Cardiac ventricle fibroblast (primary cell): ENCODE measurements at places on chromosomes 12 and 14. TPM values are rescaled to one million over a fixed set of nuclear protein-coding genes. Genes with fewer than 3 reads are reported as not detected.

The ADCY6 gene
- total RNA-seq, result 26.0 and 33.3 TPM in 2 replicates

The CD163 gene
- not detected in 2 replicates for total RNA-seq

The BCL11B gene
- total RNA-seq, result 0.05 TPM in 1 of 2 replicates, not detected in the other

The DBX2 gene
- total RNA-seq, result not detected in 2 replicates

The IGFBP6 gene
- 457 and 644 TPM in 2 replicates for total RNA-seq

The SLC7A8 gene
- 11.2 and 13.9 TPM in 2 replicates for total RNA-seq

The RPS6KL1 gene
- total RNA-seq, result 4.4 TPM in 1 of 2 replicates, not detected in the other

The GLT1D1 gene
- not detected in 2 replicates for total RNA-seq

The KLHL33 gene
- 0.31 TPM in 1 of 2 replicates, not detected in the other for total RNA-seq

The RESF1 gene
- 50.8 and 69.9 TPM in 2 replicates for total RNA-seq

The NAA25 gene
- total RNA-seq, result 9.0 and 22.2 TPM in 2 replicates

The SERPINA1 gene
- total RNA-seq, result 0.20 TPM in 1 of 2 replicates, not detected in the other

The WNT1 gene
- total RNA-seq, result not detected in 2 replicates

The SERPINA10 gene
- total RNA-seq, result not detected in 2 replicates

The CD27 gene
- total RNA-seq, result not detected in 2 replicates

The WIF1 gene
- not detected in 2 replicates for total RNA-seq

The NDUFA9 gene
- total RNA-seq, result 16.9 and 33.4 TPM in 2 replicates

The RDH16 gene
- total RNA-seq, result 0.06 TPM in 1 of 2 replicates, not detected in the other

The TGM1 gene
- total RNA-seq, result 0.06 and 0.73 TPM in 2 replicates

The KRT2 gene
- not detected in 2 replicates for total RNA-seq

The HOXC11 gene
- total RNA-seq, result not detected in 2 replicates

The RNASE8 gene
- total RNA-seq, result not detected in 2 replicates

The SCN8A gene
- 0.12 TPM in 1 of 2 replicates, not detected in the other for total RNA-seq

The DEGS2 gene
- not detected in 2 replicates for total RNA-seq

The MYO1H gene
- not detected in 2 replicates for total RNA-seq

The SIX6 gene
- not detected in 2 replicates for total RNA-seq

The VWF gene
- 14.3 and 16.6 TPM in 2 replicates for total RNA-seq

The RNASE1 gene
- 1.7 and 3.6 TPM in 2 replicates for total RNA-seq

The PTPRB gene
- 0.50 and 0.88 TPM in 2 replicates for total RNA-seq

The LMNTD1 gene
- 1.3 TPM in 1 of 2 replicates, not detected in the other for total RNA-seq

The PKP2 gene
- 7.3 and 9.8 TPM in 2 replicates for total RNA-seq

The PGF gene
- 24.0 and 30.8 TPM in 2 replicates for total RNA-seq

The USP44 gene
- under 0.01 TPM in 1 of 2 replicates, not detected in the other for total RNA-seq

The EXOC3L4 gene
- total RNA-seq, result 1.9 TPM in 1 of 2 replicates, not detected in the other

The AQP2 gene
- 0.31 TPM in 1 of 2 replicates, not detected in the other for total RNA-seq

The KRT71 gene
- total RNA-seq, result not detected in 2 replicates

The RERG gene
- total RNA-seq, result 5.1 and 7.9 TPM in 2 replicates

The FBLN5 gene
- 124 and 131 TPM in 2 replicates for total RNA-seq

The ZFHX2 gene
- total RNA-seq, result 0.44 TPM in 1 of 2 replicates, not detected in the other

The GLIPR1L2 gene
- total RNA-seq, result 1.3 and 3.3 TPM in 2 replicates

The PTGDR gene
- 0.29 and 0.37 TPM in 2 replicates for total RNA-seq

The MGP gene
- 4,519 and 5,324 TPM in 2 replicates for total RNA-seq

The FGD6 gene
- 3.3 and 4.2 TPM in 2 replicates for total RNA-seq

The ST8SIA1 gene
- 4.0 and 5.2 TPM in 2 replicates for total RNA-seq

The CPM gene
- total RNA-seq, result 7.2 and 8.9 TPM in 2 replicates

The SMAGP gene
- total RNA-seq, result 9.7 and 12.9 TPM in 2 replicates

The HOXC5 gene
- not detected in 2 replicates for total RNA-seq

The OR4E2 gene
- not detected in 2 replicates for total RNA-seq

The FGD4 gene
- 5.6 and 7.1 TPM in 2 replicates for total RNA-seq
